Activated CD4-positive, alpha-beta T cell treated with anti-CD3 and anti-CD28 coated beads, Interleukin-2, amount 50 U/mL, for 16 hours (primary cell): ENCODE measurements at places on chromosomes 12 and 14.

- no peak for DNase-seq
These were observed 82.6 kb downstream of the SLCO1A2 start for GRCh38 chr12:21252070-21252469.

GRCh38 chr14:104595116-104595675 is 9.4 kb downstream of the TMEM179 start:
- DNase-seq = no peak

DNA sequence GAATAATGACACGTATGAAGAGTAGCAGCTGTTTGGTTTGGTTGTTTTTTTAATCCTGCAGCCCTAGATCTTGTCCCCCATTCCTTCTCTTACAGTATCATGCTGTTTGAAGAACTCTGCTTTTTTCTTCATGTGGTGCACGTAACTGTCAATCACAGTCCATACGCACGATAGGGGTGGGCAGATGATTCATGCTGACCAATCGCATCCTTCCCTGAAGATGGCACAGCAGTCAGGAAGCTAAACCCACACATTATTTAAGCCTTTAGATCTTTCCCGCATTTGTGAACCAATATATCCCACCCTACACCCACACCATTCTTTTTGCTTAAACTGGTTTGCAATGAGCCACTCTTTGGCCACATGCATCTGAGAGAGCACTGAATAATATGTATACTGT is 158.9 kb upstream of the PLEKHA5 start:
- DNase-seq = no peak

GRCh38 chr12:132285991-132286681 is 43.3 kb downstream of the GALNT9 start:
- DNase-seq = no peak

GRCh38 chr12:27751386-27752047 is 28.5 kb upstream of the KLHL42 start:
- no peak for DNase-seq

DNA sequence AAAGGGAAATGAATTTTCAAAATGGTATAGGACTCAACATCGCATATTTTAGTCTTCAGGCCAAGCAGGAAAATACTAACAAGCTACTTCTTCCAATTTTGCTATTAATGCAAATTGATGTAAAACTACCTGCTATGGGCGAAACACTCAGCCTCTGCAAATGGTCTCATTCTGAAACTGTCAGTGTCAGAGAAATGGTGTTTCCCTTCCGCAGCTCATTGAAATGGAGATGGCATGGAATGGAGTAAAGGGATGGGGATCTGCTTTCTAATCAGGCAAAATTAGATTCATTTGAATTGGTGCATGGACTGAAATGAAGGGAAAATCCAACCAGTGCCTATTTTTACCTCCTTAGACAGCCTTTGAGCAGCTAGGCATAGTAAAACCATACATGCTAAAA is 80.4 kb upstream of the EEA1 start:
- no peak for DNase-seq
